GM12878 (cell line): ENCODE measurements at places on chromosomes 5 and 9. TPM values are rescaled to one million over a fixed set of nuclear protein-coding genes. Genes with fewer than 3 reads are reported as not detected.

Gene KCNV2
- total RNA-seq: 0.11 TPM in 1 of 2 replicates, not detected in the other

Gene LEAP2
- total RNA-seq: 1.5 and 2.7 TPM in 2 replicates

GRCh38 chr9:90878562-90878961, 76.9 kb downstream of the SYK start:
- DNase-seq: no peak

Gene TMEM174
- total RNA-seq: not detected in 2 replicates

Gene ATP10B
- 0.05 TPM in 1 of 2 replicates, not detected in the other for total RNA-seq

Gene RGS7BP
- total RNA-seq: not detected in 2 replicates

Gene DCTN4
- total RNA-seq: 26.6 and 27.8 TPM in 2 replicates

- DNase-seq: no peak
Measured at GRCh38 chr9:16879416-16879815, 8.9 kb upstream of the BNC2 start.

GRCh38 chr9:89712283-89712682, 107.5 kb downstream of the GADD45G start:
- DNase-seq: no peak

GRCh38 chr9:6901180-6901579, 143.4 kb downstream of the KDM4C start:
- DNase-seq: no peak

Gene CCDC192
- total RNA-seq: not detected in 2 replicates

GRCh38 chr5:37840053-37841034, 503 bp upstream of the GDNF start:
- DNase-seq: no peak

Gene SGCD
- total RNA-seq: not detected in 2 replicates

DNA sequence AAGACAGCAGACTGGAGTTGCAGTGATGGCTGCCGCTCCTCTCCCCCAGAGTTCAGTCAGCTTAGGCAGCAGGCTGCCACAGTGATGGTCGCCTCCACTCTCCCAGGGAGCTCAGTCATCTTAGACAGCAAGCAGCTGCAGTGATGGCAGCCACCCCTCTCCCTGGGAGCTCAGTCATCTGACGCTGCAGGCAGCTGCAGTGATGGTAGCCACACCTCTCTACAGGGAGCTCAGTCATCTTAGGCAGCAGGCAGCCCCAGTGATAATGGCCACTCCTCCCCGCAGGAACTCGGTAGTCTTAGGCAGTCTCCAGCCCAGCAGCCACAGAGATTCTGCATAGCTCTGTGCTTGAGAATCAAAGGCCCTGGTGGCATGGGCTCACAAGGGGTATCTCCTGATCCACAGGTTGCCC, 582.7 kb downstream of the DTWD2 start:
- DNase-seq: no peak

DNA sequence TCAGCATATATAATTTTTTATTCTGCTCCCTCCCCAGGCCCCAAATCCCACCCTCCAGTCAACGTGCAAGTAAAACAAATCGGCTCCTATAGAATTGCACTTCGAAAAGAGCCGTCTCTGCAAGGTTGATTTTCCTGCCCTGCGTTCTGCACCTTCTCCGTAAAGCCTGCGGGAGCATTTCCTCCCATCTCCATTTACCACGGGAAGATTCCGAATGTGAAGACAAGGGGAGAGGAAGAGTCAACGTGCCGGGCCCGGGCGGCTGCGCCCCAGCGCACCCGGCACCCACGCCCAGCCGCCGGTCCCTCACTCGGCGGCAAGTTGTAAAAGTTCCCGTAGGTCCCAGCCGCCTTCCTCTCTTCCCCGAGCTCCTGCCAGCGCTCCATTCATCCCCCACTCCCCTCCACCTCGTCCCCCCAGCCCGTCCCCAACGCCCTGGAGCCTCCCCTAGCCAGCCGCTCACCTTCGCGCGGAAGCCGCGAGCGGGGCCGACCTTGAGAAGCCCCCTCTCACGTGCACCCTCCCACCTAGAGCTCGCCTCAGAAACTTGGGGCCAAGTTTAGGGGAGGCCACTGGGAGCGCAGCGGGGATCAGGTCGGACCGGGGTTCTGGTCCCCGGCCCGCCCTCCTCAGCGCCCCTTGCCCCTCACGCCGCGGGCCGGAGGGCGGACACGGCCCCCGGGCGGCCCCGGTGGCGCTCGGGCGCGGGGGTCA, 431 bp downstream of the BNC2 start:
- DNase-seq: no peak

GRCh38 chr9:137832191-137832700, 45.3 kb upstream of the CACNA1B start:
- DNase-seq: no peak

GRCh38 chr9:96436063-96436455, 13.9 kb upstream of the HABP4 start:
- DNase-seq: no peak

Gene AGXT2
- not detected in 2 replicates for total RNA-seq

GRCh38 chr9:88746029-88746742, 211.2 kb downstream of the NXNL2 start:
- no peak for DNase-seq

DNA sequence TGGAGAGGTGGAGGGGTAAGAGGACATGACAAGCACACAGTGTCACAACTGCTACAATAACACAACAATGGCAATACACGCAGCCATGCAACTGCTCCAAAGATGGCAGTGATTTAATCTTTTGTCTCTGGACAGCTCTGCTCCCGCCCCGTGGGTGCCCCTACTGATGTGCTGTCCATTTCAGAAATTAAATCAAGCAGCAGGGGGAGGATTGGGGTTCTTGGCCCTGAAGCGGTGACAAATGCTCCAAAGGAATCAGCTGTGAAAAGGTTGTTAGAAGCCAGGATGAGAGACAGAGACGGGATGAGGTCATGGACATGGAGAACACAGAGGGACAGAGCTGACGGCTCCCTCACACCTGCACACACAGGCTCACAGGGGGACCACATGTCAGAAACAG, 22.6 kb downstream of the CNTFR start:
- no peak for DNase-seq

GRCh38 chr5:173535166-173535975, 81.1 kb downstream of the BOD1 start:
- no peak for DNase-seq

GRCh38 chr5:115439042-115439441, 105.5 kb downstream of the FEM1C start:
- no peak for DNase-seq

Gene CACNA1B
- 0.03 TPM in 1 of 2 replicates, not detected in the other for total RNA-seq

DNA sequence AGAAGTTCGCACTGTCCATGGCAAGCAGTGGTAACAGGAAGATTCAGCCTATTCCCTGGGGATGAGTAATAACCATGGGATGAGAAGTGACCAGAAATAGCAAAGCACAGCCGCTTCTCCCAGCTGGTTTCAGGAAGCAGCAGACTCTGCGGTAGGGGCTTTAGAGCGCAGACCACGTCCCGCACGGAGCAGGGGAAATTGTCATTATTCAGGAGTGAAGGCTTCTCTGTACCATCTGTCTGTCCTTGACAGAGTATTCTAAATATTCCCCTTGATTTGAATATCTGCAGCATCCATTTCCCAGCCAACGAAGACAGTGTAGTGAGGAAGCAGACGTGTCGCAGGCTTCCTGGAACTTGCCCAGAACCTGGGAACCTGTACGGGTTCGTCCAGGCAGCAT, 159.6 kb downstream of the NXNL2 start:
- DNase-seq: no peak

DNA sequence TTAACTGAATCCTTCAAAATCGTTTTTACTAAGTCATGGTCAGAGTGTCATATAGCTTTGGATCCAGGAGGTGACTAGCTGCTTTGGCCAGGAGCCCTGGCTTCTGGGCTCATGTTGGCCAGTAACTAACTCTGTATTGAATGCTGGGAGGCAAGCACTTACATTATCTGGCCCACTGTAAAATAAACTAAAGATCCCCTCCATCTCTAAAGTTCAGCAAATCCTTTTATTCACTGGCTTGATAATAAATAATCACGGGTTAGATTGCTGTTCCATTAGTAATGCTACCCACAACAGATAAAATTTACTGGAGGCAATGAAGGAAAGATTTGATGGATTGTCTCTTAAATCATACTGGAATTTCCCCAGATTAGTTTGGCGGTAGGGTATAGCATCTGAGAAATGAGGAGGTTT, 382.2 kb upstream of the TLE4 start:
- no peak for DNase-seq

DNA sequence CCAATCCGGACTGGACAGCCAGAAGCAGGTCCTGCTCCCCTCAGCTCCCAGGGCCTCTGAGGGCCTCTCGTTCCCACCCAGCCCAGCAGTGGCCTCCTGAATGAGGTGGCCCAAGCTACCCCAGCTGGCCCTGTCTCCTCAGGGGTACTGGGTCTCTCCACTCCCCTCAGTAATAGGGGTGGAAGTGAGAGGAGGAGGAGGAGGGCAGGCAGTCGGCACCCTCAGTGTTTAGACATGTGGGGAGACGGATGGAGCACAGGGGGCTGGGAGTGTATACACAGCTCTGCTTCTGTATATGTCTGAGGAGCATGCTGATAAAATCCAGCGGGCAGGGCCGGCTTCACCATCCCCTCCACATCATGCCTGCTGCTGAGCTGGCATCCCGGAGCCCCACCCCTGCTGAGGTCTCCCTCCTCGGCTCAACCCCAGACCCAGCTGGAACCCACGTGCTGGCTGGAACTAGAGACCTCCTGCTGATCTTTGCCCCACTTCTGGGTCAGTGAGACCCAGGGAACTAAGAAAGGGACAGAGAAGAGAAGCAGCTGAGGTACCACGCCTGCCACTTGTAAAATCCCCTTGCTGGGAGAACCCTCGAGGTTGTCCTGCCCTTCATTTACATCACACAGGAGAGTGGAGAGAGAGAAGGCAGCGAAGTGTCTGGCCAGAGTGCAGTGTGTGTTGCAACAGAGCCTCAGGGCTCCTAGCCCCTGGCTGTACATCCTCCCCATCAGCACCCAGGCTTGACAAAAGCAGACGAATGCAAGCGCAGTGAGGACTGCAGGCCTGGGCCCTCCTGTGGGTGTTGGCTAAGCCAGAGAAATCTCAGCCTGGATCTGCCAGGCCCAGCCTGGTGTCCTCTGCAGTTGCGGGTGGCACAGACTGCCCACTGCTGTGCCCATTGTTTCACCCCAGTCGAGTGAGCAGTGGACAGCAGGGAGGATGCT, 77.5 kb downstream of the PSD2 start:
- DNase-seq: no peak

Gene LCN10
- 0.21 and 0.51 TPM in 2 replicates for total RNA-seq
